KBM-7 (cell line): ENCODE measurements at places on chromosomes 6 and 20.

DNA sequence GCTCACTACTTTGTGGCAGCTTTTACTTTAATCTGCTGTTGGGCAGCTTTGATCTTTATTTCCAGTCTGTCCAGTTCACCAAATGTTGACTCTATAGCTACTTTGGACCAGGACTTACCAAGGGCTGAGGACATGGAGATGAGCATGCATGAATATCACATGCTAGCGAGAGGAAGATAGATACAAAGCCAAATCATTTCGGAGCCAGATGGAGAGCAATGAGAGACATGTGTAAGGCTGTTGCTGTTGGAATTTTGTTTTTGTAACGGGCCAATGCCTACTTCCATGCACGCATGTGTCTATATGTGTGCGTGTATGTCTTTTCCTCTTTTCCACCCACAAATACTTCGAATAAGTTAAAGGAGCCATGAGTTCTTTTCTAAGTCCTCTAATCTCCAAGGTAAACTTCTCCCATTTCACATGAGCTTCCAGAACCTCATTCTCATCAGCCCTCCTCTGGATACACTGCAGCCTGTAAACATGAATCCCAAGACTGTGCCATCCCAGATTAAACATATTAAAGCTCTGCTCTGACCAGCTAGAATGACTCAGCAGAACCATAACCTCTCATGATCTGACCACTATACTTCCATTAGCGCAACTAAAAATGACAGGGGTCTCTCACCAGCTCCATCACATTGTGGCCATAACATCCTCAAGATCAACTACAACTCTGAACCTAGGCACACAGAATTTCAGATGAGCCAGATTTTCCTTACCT is 160.7 kb downstream of the LRFN2 start:
- no peak for DNase-seq

GRCh38 chr6:21592953-21593352 is 598 bp upstream of the SOX4 start:
- DNase-seq, result no peak

DNA sequence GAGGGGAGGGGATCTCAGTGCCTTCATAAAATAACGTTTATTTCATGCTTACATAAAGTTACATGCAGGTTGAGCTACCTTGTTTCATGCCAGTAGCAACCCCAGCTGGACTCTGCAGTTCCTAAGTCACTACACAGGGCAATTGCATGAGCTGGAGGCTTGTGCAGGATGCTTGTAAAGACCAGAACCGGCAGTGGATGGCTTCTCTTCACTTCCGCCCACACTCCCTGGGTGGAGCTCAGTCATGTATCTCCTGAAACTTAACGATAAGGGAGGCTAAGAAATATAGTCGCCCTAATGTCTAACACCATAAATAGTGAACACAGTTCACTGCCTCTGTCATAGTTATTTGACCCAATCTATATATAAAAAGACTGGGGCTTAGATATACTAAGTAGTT is 99.4 kb upstream of the RAB32 start:
- no peak for DNase-seq

DNA sequence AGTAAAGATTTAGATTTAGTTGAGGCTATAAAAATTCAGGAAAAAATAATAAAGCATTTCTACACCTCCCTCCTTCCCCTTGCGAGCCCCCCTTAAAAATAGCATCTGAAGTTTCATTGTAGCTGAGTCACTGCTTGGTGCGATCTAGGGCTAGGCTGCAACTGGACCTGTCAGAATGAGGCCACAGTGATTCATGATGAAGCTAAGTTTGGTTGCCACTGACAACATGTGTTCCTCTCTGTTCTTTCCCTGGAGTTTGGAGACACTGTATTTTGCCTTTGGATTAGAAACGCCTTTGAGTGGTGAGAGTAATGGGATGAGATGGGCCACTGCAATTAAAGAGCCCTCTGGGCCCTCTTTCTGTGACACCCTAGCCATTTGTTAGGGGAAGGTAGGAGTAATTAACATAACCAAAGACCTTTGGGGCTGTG is 334.1 kb downstream of the NRN1 start:
- DNase-seq, result no peak

GRCh38 chr20:36408219-36408618 is 102.1 kb downstream of the DLGAP4 start:
- DNase-seq, result no peak

- peak; percentile 32 for DNase-seq
Measured at GRCh38 chr20:47258745-47259695, 97.5 kb downstream of the ZMYND8 start.

- no peak for DNase-seq
Measured at GRCh38 chr6:151679081-151679480, 128.4 kb upstream of the ESR1 start.

GRCh38 chr6:122998403-122998975 is 2.5 kb downstream of the CLVS2 start:
- DNase-seq, result no peak

DNA sequence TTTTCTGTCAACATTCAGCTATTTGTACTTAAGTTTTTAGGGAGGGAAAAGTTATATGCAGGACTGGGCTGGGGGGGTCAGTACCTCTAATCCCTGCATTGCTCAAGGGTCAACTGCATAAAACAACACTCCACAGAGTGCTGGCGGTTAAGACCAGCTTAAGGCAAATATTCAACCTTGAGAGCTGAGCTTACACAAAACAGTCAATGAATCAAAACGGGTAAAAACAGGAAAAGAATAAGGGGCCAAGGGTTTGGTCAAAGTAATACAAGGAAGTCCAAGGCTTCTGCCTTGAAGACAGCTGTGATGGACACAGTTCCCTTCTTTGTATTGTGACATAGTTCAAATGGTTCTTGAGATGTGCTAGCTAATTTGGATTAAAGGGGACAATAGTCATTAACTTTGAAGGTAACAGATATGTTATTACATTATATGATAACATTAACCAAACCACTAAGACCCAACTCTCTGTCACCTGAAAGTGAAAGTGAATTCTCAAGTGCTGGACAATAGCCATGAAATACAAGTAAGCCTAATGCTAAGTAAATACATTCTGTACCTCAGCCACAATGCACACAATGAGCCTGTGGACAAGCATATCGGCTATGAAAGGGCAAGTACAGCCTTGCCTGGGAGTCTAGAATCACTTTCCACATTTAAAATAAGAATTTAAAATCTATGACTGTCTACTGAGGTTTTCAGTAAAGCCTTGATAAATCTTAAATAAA is 106.8 kb downstream of the PDE10A start:
- no peak for DNase-seq

- no peak for DNase-seq
Measured at GRCh38 chr20:57066126-57066900, 200.1 kb downstream of the BMP7 start.

DNA sequence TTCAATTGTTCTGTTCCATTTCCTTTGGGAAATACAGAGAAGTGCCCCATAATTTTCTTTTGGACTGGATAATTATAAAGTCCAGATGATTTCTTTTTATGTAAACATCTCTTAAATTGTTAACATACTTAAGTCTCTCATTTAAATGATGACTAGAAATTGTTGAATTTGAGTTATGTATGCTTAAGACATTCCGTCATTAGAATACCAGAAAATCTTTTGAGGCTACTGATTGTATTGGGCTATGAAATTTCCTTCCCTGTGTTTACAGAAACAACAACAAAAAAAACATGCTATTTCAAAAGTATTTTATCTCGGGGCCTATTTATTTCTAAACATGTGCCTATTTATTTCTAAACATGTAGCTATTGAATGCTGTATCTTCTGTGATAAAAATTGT is 125.4 kb downstream of the SH3BGRL2 start:
- no peak for DNase-seq

- DNase-seq, result no peak
Measured at GRCh38 chr20:58854638-58855471, 2.3 kb downstream of the GNAS start.

DNA sequence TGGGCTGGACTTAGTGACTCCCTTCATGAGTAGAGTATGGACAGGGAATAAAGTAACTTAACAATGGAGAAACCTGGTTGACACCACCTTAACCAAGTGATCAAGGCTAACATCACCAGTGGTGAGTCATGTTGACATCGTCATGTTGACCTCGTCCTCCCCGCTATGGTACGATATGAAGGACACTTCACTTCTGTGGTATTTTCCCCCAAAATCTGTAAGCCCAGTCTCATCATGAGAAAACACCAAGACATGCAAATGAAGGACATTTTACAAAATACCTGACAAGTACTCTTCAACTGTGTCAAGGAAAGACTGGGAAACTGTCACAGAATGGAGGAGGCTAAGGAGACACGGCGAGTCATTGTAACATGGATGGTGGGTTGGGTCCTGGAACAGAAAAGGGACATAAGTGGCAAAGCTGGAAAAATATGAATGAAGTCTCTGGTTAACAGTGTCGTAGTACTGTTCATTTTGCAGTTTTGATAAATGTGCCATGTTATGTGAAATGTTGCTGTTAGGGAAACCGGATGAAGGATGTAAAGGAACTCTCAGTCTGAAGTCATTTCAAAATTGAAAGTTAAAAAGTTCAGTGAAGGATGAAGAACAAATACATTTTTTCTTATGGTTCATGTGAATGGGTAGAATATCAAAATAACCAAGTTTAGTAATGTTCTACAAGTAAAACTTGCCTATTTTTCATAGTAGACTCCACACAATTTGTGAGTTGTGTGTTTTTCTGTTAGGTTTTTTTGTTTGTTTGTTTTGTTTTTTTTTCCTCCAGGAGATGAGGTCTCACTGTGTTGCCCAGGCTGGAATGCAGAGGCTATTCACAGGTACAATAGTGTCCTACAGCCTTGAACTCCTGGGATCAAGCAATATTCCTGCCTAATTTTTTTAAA is 247.5 kb downstream of the TMEM242 start:
- no peak for DNase-seq

GRCh38 chr6:160500639-160501038 is 152.5 kb downstream of the SLC22A3 start:
- DNase-seq, result no peak

- no peak for DNase-seq
Measured at GRCh38 chr6:116714761-116715160, 33.8 kb downstream of the KPNA5 start.

DNA sequence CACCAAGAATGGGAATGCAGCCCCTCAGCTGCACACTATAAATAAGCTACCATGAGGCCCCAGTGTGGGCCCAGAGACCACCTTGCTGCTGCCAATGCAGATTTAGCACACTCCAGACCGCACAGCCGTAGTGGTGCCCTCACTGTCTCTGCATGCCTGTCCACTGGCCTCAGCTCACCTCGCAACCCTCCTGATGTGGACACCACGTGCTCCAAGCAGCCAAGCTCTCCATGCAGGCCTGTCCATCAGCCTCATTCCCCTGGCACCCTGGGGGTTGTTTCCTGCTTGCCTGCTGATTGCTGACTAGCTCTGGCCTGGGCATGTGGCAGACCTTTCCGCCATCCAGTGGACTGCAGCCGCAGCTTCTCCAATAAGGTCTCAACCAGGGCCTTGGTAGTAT is 36.2 kb downstream of the ZBTB9 start:
- DNase-seq, result no peak

GRCh38 chr6:83057705-83058321 is 7.8 kb downstream of the UBE3D start:
- peak; percentile 63 for DNase-seq

GRCh38 chr6:43807228-43808061 is 37.4 kb downstream of the VEGFA start:
- DNase-seq, result peak; percentile 64

- DNase-seq, result no peak
Measured at GRCh38 chr6:118504611-118505010, 43.5 kb upstream of the PLN start.
